ENCODE measurements at places on chromosomes 12 and 14.

DNA sequence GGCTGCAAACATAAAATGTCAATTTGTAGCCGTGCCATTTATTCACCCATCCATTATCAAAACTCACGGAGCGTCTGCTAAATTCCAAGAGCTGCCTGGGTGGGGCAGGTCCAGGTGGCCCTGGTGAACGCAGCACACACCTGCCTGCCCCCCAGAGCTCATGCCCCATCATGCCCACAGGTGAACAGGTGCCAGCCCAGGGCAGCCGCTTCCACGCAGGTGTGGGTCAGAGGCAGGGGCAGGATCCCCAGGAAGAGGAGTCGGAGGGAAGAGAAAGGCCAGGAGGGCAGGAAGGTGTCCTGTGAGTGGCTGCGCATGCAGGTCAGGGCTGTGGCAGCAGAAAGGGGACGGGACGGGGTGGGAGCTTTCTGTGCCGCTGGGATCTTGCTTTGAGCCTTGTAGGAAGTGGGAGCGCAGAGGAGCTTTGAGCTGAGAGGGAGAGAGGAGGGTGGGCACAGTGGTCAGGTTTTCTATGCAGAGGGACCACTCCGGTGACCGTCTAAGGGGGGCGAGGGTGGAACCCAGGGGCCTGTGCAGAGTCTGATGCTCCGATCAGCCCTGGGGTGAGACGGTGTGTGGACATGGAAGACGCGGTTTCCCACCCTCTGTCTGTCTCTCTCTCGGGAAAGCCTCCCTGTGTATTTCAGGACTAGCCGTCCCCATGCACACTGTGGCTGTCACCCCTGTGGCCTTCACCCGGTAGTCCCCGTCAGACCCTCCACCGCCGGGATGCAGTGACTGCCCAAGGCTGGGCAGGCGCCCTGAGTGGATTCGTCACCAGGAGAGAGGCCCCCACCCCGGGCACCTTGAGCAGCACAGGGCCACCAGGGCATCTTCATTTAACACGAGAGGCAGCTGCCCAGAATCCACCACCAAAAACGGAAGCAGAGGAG lies 26.7 kb downstream of the GALNT9 start:
- DNase-seq, result no peak

- DNase-seq, result peak; percentile 74
Measured at GRCh38 chr12:68557011-68557730, 53.5 kb upstream of the RAP1B start.

DNA sequence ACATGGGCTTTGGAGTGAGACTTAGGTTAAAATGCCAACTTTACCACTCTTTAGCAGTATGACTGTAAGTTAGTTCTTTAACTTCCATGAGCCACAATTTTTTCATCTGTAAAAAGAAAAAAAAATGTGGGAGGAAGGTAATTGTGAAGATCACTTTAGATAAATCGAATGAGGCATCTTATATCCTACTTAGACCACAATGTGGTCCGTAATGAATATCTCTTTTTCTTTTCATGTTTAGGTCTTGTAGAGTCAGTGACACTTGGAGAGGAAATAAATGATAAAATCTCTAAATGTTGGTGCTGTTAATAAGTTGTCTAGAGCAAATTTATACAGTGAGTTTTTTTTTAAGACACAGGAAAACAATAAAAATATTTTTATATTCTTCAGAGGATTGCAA lies 34.3 kb downstream of the RGS6 start:
- DNase-seq, result no peak

GRCh38 chr14:105487449-105487985 lies 831 bp downstream of the CRIP1 start:
- DNase-seq, result no peak

- DNase-seq, result no peak
Measured at GRCh38 chr12:118337194-118337838, 35.4 kb downstream of the TAOK3 start.

DNA sequence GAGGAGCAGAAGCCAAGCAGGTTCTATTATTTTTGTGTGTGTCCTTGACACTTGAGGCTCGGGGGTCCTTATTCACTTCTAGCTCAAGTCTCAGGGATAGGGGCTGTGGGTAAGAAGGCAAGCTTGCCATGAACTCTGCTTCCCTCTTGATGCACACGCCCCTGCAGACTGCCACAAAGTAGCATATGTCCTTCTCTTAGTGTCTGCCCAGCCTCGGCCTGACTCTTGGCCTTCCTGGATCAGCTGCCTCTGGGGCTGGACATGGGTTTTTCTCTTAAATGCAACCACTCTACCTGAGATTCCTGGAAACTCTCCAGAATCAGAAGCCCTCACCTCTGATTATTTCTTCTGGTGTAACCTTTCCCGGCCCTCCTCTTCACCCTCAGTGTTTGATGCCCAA lies 28.2 kb upstream of the PEX5 start:
- no peak for DNase-seq
